ENCODE measurements at places on chromosomes 12 and 14.

DNA sequence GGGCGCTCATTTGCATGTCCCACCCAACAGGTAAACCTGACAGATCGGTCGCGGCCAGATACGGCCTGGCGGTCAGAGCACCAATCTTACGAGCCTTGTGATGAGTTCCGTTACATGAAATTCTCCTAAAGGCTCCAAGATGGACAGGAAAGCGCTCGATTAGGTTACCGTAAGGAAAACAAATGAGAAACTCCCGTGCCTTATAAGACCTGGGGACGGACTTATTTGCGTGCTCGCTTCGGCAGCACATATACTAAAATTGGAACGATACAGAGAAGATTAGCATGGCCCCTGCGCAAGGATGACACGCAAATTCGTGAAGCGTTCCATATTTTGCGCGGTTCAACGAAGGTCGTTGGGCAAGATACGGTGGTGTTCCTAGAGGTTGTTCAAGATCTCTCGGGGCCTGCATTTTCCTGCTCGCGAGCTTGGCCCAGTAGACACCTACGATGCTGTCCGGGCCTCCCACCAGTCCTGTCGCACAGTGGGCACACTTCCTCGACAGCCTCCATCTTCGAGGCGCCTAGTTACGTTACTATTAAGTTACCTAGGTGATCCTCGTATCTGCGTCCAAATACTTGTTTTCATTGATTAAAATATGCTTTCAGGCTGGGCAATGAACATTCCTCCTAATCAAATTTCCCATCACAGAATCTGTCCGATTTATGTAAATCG, at the start of gene RNU6-7:
Gene RNU6-7 (plus strand): TSS at position 230 of the 675 bp plus-strand sequence.
- DNase-seq: peak; percentile 45

GRCh38 chr14:90666571-90666970, 149.7 kb downstream of the TTC7B start:
- no peak for DNase-seq

DNA sequence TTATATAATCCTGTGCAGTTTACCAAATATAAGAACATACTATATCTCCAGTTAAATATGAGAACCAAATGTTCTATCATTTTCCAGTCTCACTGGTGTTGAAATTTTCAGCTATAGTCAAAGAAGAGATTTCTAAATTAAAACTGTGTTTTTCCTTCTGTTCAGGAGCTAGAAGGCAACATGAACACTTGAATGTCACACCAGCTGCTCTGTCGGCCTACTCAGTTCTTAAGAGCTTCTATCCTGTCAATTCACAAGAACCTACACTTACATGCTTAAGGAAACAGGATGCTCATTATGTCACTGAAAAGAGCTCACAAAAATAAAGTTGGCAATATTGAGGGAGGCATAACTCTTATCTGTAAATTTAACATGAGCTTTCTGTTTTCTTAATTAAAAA, 43.1 kb downstream of the ATP2B1 start:
- DNase-seq: no peak

DNA sequence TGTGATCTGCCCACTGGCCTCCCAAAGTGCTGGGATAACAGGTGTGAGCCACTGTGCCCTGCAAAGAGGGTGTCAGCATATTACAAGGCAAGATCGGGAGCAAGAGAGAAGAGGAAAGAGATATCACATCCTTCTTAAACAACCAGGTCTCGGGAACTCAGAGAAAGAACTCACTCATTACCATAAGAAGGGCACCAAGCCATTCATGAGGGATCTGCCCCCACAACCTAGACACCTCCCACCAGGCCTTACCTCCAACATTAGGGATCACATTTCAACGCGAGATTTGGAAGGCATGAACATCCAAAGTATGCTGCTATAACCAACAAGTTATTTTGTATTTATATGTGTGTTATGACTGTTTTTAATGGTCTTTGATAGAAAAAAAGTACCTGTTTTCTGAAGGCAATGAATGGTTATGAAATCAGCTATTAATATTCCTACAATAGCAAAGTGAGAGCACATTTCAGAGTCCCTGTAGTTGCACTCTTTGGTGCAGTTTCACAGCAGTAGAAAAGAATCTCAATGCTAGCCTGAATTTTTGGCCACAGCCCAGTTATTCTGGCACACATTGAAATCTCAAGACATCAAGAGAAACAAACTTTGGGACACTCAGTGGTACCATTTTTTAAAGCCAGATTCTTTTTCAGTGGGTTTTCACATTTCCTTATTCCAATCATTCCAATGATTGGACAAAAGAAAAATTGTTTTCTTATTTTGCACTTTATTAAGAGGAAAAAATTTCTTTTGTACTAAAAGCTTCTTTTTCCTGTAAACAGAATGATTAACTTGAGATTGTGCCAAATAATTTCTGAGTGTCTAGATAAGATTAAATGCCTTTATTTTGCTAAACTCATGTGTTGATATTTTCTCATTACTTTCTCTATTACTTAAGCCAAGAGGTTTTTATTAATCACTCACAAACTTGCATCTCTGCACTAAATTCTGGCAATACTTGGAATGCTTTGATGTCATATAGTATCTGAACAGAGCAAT, 582.6 kb upstream of the ATP2B1 start:
- no peak for DNase-seq

DNA sequence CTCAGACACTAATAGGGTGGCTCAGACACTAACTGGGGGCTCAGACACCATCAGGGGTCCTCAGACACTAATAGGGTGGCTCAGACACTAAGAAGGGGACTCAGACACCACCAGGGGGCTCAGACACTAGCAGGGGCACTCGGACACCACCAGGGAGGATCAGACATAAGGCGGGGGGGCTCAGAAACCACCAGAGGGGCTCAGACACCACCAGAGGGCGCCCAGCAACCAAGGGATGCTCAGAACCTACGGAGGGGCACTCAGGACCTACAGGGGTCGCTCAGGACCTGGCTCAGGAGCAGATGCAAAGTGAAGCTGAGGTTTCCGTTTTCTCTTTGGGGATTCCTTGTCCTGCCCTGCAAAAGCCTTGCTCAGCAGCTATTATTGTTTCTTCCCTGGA, 448.5 kb downstream of the TMEM121 start:
- peak; percentile 28 for DNase-seq

GRCh38 chr12:12180575-12180974, 86.3 kb downstream of the LRP6 start:
- no peak for DNase-seq

- DNase-seq: no peak
Measured at GRCh38 chr12:70798016-70798783, 122.3 kb downstream of the PTPRR start.

DNA sequence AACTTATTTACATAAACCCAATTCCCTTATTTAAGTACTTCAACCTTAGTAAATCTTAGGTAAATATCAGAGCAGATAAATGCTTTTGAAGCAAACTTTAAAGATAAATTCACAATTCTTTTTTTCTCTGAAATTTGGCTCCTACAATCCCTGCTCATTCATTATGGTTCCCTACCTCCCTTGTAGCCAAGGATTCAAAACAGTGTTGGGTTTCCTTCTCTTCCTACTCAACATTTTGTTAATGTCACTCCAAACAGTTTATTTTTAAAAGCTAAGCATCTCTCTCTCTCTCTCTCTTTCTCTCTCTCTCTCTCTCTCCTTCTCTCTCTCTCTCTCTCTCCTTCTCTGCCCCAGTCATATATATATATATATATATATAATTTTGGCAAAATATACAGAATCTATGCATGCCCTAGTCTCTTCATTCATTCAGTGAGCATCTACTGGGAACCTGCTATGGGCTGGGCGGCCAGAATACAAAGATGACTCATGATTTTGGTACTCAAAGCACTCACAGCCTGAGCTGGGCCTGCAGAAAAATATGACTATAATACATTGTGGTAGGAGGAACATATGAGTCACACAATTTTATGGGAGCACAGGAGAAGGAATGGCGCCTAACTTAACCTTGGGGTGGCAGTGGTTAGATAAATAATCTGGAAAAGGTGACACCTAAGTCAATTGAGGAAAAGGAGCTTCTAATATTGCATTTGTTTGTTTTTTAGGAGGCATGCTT, 123.7 kb upstream of the DHRS4 start:
- DNase-seq: no peak

DNA sequence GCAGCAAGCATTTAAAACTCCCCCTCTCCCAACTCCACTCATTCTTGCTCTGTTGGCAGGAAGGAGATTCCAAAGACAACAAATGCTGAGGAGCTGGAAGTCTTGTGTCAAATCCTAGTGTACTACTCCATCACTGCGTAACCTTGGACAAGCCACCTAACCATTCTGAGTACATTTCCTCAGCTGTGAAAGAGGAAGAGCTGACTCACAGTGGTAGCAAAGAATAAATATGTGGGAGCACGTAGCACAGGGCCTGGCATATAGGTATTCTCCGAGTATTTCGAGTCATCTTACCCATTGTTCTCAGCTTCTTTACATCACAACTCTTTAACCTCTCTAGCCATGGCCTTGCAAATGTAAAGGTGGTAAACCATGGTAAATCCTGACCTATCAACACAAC, 28.7 kb downstream of the EGLN3 start:
- no peak for DNase-seq

- no peak for DNase-seq
Measured at GRCh38 chr12:6396031-6396430, 12.1 kb downstream of the LTBR start.

DNA sequence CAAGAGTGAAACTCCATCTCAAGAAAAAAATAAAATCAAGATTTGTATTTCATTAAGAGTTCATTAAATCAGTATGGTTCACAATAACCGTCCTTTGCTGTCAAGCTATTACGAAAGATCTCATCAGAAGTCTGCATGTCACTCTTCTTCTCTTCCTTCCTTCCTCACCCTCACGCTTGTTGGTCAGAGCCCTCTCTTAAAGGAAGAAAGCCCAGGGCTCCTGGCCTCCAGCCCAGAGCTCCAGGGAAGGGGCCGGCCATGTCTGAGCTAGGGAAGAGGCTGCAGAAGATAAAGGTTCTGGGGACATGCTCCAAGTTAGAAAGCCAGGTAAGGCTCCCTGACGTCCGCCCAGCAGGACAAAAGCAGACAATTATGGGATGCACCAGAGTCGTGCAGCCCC, 43.1 kb upstream of the DLK1 start:
- DNase-seq: no peak

GRCh38 chr14:104399432-104400155, 180.0 kb upstream of the C14orf180 start:
- peak; percentile 57 for DNase-seq

- DNase-seq: peak; percentile 47
Measured at GRCh38 chr12:30989754-30990153, 63.2 kb downstream of the TSPAN11 start.

DNA sequence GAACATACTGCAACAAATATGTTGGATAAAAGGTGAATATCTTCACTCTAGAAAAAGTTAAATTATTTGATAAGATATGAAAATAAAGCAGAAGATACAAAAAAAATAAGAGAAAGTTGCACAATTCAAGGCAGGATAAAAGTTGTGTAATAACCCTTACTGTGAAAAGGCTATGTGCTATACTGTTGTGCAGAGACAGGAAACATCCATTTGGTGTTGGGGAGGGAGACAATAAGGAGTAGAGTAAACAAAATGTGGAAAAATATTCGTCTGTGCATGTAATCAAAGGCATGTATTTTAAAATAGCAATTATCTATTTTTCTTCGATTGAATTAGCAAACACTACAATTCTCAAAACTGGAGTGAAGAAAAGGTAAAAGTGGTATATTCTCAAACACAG, 34.8 kb downstream of the PTHLH start:
- DNase-seq: no peak

GRCh38 chr14:89921346-89921745, 33.2 kb downstream of the EFCAB11 start:
- DNase-seq: no peak

GRCh38 chr14:35420036-35420811, 15.7 kb upstream of the NFKBIA start:
- DNase-seq: no peak

DNA sequence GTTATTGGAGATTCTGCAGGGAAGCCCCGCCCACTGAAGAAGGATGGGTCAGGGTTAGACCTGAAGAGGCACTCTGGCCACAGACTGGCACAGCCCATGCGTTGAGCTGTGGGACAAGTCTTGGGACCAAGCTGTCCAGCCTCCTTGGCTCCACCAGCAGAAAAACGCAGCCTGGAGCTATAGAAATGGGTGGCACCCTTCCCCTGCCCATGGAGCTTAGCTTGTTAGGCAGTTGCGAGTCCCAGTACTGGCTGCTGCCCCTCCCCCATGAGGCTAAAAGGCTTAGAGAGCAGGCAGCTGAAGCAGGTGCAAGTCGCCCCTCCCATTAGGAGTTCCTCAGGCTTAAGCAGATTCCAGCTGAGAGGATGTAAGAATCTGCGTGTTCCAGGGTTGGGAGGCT, 1124.0 kb upstream of the TMEM132C start:
- peak; percentile 75 for DNase-seq

DNA sequence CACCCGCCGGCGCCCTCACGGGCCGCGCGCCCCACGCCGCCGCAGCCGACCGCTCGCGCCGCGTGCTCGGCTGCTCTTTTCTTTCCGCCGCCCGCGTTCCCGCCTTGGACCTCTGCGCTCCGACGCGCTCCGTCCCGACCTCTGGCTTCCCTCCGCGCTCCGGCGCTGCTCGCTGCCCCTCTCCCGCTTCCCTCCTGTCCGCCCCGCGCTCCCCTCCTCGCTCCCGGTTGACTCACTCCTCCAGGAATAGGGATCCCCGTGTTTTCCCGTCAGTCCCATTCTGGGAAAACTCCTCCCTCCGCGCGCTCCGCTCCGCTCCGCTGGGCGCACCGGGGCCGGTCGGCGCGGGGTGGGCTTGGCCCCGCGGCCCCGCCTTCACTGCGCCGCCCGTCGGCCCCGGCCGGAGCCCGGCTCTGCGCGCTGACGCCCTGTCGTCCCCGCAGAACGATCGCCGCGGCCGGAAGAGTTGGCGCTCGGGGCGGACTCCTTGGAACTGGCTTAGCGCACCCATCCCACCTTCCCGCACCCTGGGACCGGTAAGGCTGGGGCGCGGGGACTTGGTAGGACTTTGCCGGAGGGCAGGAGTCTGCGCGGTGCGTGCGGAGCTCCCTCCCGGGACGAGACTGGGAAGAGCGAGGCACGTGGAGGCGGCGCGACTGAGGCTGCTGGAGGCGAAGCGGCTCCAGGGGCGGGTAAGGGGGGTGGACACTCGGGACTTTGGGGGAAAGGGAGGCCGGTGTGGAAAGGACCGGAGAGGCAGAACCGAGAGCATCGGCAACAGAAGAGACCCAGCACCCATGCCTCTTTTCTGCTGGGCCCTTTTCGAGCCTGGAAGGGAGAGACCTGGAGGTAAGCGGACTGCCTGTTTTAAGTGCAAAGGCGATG, 550 bp downstream of the TEAD4 start:
- DNase-seq: peak; percentile 62

DNA sequence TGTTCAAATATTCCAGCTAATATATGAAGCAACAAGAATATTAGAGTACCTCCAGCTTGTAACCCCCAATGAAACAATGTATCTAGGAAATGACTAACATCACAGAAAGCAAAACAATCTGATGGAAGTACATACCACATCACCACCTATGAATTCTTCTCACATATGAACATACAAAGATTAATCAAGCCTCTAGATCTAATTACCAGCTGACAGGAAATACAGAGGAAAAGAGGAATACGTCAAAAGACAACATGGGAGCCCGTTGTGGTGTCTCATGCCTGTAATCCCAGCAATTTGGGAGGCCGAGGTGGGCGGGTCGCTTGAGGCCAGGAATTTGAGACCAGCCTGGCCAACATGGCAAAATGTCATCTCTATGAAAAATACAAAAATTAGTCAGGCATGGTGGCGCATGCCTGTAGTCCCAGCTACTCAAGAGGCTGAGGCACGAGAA, 7.5 kb downstream of the NEDD8 start:
- no peak for DNase-seq

All from NCI-H526 (cell line).